Endothelial cell of umbilical vein (primary cell): ENCODE measurements at places on chromosomes 4 and X. TPM values are rescaled to one million over a fixed set of nuclear protein-coding genes. Genes with fewer than 3 reads are reported as not detected.

GRCh38 chr4:101346351-101347266, 717 bp downstream of the PPP3CA start:
- no peaks in the 10 kb centered on the region for H3K27me3 ChIP-seq
- H3K36me3 ChIP-seq = no peaks in the 10 kb centered on the region
- peak; percentile 68 for DNase-seq
- H3K27ac ChIP-seq = peak overlapping the region; percentile 44
- H3K4me3 ChIP-seq = peak overlapping the region; percentile 67

The CT45A3 gene
- not detected in 2 replicates for total RNA-seq

- peaks cover 6% of the 10 kb centered on the region for H3K36me3 ChIP-seq
- H3K27me3 ChIP-seq = no peaks in the 10 kb centered on the region
- H3K4me1 ChIP-seq = no peaks in the 10 kb centered on the region
- no peak for DNase-seq
Measured at GRCh38 chr4:147874109-147874508, 142.2 kb downstream of the ARHGAP10 start.

DNA sequence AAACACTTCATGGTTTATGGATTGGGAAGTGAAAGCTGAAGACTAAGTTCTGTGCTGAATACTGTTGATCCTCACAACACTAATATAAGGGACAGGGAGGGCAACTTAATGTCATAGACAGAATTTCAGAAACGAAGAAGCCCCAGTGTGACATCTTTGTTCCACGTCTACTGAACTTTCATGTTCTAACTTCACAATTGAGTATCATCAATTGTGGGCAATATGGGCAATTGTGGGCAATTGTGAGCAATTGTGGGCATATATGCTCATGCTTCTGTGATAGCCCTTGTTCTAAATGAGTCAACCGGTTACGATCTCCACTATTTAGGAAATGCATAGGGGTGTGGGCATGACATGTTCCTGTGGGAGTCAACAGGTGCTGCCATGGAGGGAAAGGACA, 33.7 kb downstream of the CYBB start:
- H3K27me3 ChIP-seq = peaks cover 6% of the 10 kb centered on the region
- no peak overlapping the region for H3K4me3 ChIP-seq
- H3K4me1 ChIP-seq = no peaks in the 10 kb centered on the region
- no peaks in the 10 kb centered on the region for H3K36me3 ChIP-seq

The SRPX gene
- 104 and 126 TPM in 2 replicates for total RNA-seq

- no peak overlapping the region for H3K27ac ChIP-seq
- H3K36me3 ChIP-seq = peaks cover 2% of the 10 kb centered on the region
- H3K4me1 ChIP-seq = no peaks in the 10 kb centered on the region
- DNase-seq = no peak
- H3K4me3 ChIP-seq = no peak overlapping the region
Measured at GRCh38 chrX:71432733-71433132, 66.6 kb downstream of the TAF1 start.

GRCh38 chrX:119118780-119119395, 8.7 kb downstream of the KIAA1210 start:
- H3K36me3 ChIP-seq = no peaks in the 10 kb centered on the region
- DNase-seq = peak; percentile 60
- no peak overlapping the region for H3K4me3 ChIP-seq
- no peaks in the 10 kb centered on the region for H3K27me3 ChIP-seq
- no peaks in the 10 kb centered on the region for H3K4me1 ChIP-seq

DNA sequence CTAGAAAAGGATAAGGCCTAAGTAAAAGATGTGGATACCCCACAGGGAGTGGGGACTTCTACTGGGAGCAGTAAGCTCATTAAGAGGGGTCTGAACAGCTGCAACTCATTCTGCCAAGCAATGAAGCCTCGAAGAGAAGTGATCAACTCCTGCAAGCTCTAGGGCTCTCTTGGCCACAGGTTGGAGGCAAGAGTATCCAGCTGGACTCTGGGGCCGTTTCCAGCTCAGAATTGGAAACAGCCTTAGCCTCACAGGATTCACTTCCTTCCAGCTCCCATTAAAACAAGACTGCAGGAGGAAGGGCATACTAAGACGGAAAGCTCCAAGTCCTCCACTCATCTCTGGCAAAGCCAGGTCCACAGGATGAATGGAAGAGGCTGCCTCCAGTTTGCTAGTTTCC, 126.3 kb downstream of the ATG4A start:
- H3K27me3 ChIP-seq = no peaks in the 10 kb centered on the region
- H3K4me1 ChIP-seq = no peaks in the 10 kb centered on the region
- no peak for DNase-seq
- H3K27ac ChIP-seq = no peak overlapping the region
- H3K36me3 ChIP-seq = no peaks in the 10 kb centered on the region
- H3K4me3 ChIP-seq = no peak overlapping the region

The CXCL9 gene
- not detected in 2 replicates for total RNA-seq

DNA sequence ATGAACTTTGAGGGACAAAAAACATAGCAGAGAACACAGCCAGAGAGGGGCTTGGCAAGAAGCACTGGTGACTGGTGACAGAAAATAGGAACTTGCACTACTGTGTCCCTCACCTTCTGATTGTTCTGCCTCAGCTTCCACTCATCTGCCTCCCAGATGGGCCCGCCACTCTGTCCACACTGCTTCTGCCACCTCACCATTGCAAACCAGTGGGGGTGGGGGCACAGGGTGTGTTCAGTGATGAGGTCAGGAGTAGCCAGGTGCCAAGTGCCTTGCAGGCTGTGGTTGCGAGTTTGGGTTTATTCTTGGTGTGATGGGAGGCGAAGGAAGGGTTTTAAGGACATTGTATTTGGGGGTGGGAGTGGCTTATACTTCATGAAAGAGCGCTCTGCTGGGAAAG, 9.1 kb upstream of the UBA1 start:
- H3K27me3 ChIP-seq = no peaks in the 10 kb centered on the region
- no peaks in the 10 kb centered on the region for H3K4me1 ChIP-seq
- no peak overlapping the region for H3K4me3 ChIP-seq
- DNase-seq = no peak
- no peak overlapping the region for H3K27ac ChIP-seq
- peaks cover 32% of the 10 kb centered on the region for H3K36me3 ChIP-seq

DNA sequence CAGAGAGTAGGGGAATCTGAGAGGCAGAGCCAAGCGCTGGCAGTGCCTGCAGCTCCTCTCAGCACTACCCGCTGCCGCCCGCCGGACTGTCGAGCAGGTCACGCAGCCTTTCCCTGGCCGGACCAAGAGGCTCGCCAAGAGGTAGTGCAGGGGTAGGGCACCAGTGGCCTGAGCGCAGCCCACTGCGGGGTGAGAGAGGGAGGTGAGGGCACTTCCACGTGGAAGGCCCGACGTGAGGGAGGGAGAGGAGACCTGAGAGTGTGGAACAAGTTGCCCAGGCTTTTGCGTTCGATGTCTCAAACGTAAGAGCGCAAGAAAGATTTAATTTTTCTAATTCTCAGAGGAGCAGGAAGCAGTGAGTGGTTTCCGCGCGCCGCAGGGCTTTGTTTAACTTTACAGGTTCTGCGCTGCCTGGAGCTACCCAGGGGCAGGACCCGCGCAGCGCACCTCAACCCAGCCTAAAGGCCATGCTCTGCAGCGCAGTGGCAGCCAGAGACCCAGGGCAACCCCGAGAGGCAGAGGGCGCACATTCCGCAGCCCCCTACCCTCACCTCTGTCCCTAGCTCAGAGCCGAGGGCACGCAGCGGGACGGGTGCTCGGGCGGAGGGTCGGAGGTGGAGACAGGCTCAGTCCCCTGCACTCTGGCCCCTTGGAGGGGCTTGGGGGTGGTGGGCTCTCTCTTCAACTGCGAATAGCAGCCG, 14.9 kb downstream of the ARHGAP36 start:
- H3K4me1 ChIP-seq = no peaks in the 10 kb centered on the region
- H3K4me3 ChIP-seq = no peak overlapping the region
- H3K36me3 ChIP-seq = no peaks in the 10 kb centered on the region
- peaks cover 2% of the 10 kb centered on the region for H3K27me3 ChIP-seq
- no peak for DNase-seq
- no peak overlapping the region for H3K27ac ChIP-seq

The SMIM10 gene
- total RNA-seq = 1.3 and 2.7 TPM in 2 replicates

DNA sequence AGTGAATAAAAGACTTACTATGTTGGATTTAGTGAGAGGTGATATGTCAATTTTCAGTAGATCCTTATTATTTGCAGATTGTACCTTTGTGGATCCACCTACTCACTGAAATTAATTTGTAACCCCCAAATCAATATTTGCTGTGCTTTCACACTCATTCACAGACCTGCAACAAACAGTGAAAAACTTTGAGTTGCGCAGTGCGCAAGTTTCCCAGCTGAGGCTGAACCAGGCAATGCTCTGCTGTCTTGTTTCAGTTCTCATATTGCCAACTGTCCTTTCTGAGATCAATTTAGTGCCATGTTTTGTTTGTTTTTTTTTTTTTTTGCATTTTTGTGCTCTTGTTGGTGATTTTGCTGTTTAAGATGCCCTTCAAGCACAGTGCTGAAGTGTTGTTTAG, 40.8 kb upstream of the LEF1 start:
- H3K27me3 ChIP-seq = no peaks in the 10 kb centered on the region
- H3K27ac ChIP-seq = no peak overlapping the region
- DNase-seq = no peak
- no peaks in the 10 kb centered on the region for H3K4me1 ChIP-seq
- H3K4me3 ChIP-seq = no peak overlapping the region

The HSFX4 gene
- total RNA-seq = not detected in 2 replicates

The TRAM1L1 gene
- 0.88 and 1.1 TPM in 2 replicates for total RNA-seq

The UGT2B15 gene
- total RNA-seq = not detected in 2 replicates

The HOPX gene
- total RNA-seq = 0.62 and 5.8 TPM in 2 replicates
